ENCODE measurements at places on chromosomes 3 and 15. TPM values are rescaled to one million over a fixed set of nuclear protein-coding genes. Genes with fewer than 3 reads are reported as not detected.

RBP2 gene
- total RNA-seq, result not detected

RTP4 gene
- not detected for total RNA-seq

GOLGA8T gene
- not detected for total RNA-seq

MBD4 gene
- 46.3 TPM for total RNA-seq

KCNMB3 gene
- total RNA-seq, result 4.4 TPM

GOLGA8H gene
- total RNA-seq, result 0.24 TPM

PLSCR2 gene
- total RNA-seq, result not detected

GRCh38 chr3:42711491-42712343 lies 9.1 kb upstream of the HHATL start:
- no peak for DNase-seq

DNA sequence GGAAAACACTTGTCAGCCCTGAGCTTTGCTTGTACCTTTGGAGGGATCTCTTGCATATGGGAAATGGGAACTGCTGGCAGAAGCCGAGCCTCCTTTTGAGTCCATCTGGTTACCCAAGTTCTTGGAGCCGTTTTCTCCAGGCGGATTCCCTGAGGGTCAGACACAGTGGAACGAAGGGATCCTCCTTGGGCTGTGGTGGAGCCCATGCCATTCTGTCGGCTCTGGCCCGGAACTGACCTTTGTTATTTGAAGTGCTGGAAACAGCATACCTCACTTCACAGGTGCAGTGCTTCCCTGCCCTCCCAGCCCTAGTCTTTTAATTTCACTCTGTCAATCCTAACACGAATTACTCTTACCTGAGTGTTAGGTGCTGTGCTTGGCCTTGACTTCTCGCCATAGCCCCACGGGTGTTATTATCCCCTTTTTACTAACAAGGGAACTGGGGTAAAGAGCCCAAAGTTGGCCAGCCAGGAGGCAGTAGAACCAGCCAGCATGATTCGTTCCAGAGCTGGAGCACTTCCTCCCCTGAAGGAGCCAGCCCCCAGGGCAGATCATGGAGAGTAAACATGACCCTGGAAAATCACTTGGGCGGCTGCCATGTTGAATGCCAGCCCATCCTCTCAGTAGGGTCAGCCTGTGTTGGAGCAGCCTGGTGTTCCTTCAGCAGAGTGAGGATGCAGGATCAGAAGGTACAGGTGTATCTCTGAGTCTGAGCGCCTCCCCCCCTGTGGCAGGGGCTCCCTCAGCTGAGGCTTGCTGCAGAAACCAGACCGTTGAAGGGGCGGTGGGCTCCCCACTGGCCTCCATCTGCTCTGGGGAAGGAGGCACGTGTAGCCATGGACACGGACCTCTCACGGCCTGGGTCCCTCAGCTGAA lies 143.2 kb downstream of the DNAJB8 start:
- no peak for DNase-seq

DNA sequence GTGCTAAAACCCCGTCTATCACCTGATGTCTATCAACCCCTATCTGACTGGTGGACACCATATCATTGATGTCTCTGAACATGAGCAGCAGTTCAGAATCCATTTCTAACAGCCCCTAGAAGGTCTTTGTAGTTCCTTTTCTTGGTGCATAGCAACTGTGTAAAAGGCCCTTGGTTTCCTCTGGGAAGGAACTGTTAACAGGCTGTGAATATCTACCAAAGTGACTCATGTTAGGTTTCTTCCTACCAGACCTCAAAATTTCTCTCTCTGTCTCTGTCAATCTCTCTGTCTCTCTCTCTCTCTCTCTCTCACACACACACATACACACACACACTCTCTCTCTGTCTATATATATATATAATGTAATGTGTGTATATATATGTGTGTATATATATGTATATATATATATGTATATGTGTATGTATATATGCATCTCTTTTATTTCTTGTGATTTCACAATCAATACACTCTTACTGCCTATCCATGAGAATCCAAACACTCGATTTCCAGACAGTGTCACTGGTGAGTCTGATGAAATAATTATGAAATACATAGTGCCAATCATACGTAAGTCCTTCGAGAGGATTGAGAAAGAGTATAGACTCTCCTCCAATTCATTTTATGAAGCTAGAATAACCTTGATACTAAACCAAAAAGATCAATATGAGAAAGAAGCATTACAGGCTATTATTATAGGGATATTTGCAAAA lies 335.9 kb upstream of the SLCO3A1 start:
- DNase-seq, result no peak

GRCh38 chr3:107884719-107885460 lies 205.9 kb downstream of the CD47 start:
- DNase-seq, result peak; percentile 11

GRCh38 chr3:149673393-149673792 lies 15.6 kb upstream of the WWTR1 start:
- DNase-seq, result no peak

GRCh38 chr3:171972871-171973348 lies 66.5 kb upstream of the FNDC3B start:
- DNase-seq, result no peak

DNA sequence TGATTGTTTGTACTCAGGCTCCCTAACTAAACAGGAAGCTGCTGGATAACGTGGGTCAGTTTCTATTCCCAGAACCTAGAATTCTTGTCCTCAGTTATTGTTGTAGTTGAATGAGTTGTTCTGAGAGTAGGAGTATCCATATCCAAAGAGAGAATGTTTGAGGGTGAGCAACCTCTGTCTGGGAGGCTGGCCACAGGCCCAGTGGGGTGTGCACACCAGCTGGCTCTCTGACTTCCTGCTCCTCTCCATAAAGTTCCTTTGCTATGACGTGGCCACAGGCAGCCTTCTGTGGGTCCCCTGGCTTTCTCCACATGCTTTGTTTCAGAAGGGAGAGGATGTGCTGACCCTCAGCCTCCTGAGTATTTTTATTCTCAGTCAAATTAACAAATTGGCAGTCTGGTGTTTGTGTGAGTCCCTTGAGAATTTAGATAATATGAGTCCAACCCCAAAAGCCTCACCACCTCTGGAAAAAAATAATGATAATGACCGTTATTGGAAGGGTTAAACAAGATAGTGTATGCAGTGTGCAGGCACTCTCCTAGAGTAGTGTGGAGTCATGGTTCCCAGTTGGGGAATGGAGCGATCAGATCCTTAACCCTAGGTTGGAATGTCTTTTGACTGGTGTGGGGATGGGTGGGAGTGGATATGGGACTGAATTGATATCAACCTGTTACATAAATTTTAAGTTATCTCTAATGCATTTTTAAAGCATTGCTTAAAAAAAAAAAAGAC lies 47.6 kb upstream of the MED12L start:
- DNase-seq, result no peak

- DNase-seq, result peak; percentile 74
Observed at GRCh38 chr3:9916734-9917680, at the start of gene IL17RC. Gene IL17RC, plus strand, starts transcription at chr3:9917098. Its CDS starts 218 bp downstream, at chr3:9917316.

DNA sequence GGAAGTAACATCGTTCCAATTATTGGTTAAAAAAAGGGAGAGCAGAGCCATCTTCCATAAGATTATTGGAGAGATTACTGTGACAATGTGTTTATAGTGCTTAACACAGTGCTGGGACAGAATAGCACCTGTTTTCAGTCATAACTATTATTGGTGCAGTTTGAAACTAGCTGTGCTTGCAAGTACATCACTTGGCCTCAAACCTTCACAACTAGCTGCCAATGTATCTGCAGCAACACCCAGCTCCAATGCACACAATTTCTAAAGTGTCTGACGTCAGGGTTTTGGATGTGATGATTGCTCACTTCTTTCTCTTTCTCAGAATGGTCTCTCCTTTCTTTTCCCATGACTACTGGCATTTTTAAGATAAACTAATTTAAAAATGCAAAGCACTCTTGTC lies 246.2 kb downstream of the SV2B start:
- no peak for DNase-seq

DNA sequence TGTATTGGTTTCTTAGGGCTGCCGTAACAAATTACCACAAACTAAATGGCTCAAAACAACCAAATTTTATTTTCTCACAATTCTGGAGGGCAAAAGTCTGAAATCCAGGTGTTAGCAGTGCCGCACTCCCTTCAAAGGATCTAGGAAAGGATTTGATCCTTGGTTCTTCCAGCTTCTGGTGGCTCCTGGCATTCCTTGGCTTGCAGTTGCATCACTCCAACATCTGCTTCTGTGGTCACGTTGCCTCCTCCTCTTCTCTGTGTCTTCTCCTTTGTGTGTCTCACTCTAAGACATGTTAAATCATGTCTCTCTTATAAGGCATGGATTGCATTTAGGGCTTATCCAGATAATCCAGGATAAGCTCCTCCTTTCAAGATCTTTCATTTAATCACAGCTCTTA lies 262.2 kb downstream of the MEX3B start:
- DNase-seq, result no peak

DNA sequence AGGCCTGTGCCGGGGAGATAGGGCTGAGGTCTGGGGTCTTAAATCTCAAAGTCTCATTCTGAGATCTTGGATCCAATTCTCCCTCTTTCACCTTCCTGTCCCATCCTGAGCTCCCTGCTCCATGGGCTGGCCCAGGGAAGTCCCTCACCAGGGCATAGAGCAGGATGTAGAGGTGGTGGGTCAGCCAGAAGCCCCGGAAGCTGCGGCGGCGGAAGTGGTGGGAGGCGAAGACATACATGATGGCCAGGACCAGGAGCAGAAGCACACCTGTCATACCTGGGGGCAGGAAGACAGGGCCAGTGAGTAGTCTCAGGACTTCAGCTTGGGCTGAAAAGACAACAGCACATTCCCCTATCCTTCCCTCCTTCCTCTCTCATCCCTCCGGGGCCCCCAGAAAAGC lies 16.5 kb downstream of the DUOX2 start:
- DNase-seq, result no peak

GRCh38 chr15:94494732-94495131 lies 263.4 kb downstream of the MCTP2 start:
- DNase-seq, result no peak

- no peak for DNase-seq
Observed at GRCh38 chr3:15952543-15953175, 154.9 kb upstream of the ANKRD28 start.

GRCh38 chr3:414063-414462 lies 217.5 kb downstream of the CHL1 start:
- peak; percentile 18 for DNase-seq

GRCh38 chr3:53730576-53730975 lies 115.6 kb downstream of the CHDH start:
- DNase-seq, result no peak

- no peak for DNase-seq
Observed at GRCh38 chr3:183880121-183880520, 4.6 kb downstream of the PARL start.

- no peak for DNase-seq
Observed at GRCh38 chr15:92326236-92326635, 67.4 kb upstream of the ST8SIA2 start.

DNA sequence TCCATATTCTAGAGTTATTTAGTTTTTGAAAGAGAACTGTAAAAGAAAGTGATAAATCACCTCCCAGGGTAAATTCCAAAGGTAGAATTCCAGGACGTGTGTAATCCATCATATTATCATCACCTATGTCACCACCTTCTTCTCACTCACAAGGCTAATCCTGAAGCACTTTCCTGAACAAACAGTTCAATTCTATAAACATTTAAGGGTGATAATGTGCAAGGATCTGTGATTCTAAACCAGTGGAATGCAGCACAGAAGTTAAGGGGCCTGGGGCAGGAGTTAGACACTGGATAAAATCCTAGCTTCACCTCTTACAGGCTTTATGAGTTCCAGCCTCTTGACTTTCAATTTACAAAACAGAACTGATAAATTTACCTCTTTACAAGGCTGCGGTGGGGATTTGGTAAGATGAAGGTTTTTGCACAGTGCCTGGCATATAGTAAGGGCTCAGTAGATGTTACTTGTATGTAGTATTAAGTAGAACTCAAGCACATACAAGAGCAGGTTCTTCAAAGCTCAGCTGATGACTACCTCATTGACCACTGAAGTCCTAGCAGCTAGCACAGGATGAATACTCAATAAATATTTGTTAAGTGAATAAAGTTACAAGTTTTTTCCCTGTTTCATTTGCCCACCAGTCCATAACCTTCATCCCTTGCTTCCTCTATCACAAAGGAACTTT lies 47.3 kb upstream of the CCDC80 start:
- DNase-seq, result no peak

- DNase-seq, result no peak
Observed at GRCh38 chr3:116342499-116342898, 102.8 kb downstream of the LSAMP start.

DNA sequence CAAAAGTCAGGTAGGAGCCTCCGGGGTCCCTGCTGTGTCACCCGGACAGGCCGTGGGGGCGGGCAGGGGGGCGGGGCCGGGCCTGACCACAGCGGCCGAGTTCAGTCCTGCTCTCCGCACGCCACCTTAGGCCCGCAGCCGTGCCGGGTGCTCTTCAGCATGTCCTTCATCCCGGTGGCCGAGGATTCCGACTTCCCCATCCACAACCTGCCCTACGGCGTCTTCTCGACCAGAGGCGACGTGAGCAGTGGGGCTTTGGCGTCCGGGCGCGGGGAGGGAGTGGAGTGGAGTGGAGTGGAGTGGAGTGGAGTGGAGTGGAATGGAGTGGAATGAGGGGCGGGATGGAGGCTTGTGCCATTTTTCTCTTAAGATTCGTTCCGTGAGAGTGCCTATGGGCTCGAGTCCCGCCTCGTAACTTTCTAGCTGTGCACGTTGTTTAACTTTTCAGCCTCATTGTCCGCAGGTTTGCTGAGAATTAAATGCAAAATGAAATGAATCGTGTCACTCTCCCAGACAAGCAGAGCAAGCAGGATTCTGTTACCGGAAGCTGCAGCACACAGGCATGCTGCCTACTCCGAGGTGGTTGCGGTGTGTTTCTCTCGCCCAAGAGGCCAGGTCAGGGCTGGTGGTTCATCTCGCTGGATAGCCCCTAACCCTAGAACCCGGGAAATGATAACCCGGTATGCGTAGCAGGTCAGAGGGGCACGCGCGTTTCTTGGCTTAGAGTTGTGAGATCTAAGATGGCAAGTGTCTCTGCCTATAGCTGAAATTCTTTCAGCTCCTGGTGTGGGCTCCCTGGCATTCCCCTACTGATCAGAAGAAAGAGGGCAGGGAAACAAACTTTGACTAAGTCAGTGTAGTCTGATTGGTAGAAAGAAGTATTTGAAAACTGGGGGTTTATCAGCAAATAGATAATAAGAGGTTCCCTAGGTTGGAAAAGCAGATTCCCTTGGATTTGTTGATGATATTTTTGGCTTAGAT lies at the start of gene FAH:
FAH (plus strand) TSS at position 104 of the 981 bp plus-strand sequence; CDS start at position 160, 56 bp downstream.
- DNase-seq, result peak; percentile 48

- DNase-seq, result no peak
Observed at GRCh38 chr3:81245043-81245442, 516.4 kb downstream of the GBE1 start.

DNA sequence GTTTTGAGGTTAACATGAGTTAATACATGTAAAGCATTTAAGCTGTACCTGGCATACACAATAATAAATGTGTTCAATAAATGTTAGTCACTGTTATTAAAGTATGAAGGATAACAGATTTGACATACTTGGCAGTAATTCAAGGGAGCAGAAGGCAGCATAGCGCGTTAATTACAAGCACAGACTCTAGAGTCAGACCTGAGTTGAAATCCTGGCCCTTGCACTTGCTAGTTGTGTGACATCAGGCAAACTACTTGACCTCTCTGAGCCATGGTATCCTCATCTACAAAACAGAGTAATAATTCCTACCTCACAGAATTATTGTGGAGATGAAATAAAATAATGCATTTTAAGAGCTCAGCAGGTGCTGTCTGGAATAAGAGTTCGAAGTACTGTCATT lies 5.4 kb downstream of the IFT122 start:
- no peak for DNase-seq

Data from neural progenitor cell (in vitro differentiated cells).